ENCODE measurements at places on chromosomes 11 and 22.
A peak's percentile ranks its signal among the peaks of the same experiment; 100 is the strongest.

- no peak for DNase-seq
These were observed 38.4 kb upstream of the THY1 start for GRCh38 chr11:119461229-119461963.

DNA sequence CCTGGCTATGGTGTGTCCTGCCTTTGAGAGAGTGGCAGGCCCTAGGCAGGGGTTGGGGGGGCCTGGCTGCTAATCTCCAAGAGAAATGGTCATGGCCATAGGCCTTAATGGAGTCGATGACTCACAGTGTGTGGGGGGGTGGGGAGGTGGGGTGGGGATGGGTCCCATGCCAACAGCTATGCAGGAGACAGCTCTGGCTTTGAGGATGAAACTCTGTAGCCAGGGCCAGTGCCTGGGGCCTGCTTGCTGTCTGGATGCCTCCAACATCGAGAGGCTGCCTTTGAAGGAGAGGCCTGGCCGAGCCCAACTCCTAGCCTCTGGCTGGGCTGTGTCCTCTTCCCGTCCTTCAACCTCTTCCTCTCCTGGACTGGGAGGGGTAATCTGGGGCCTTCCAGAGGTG lies 23.9 kb upstream of the TSPAN18 start:
- DNase-seq, result no peak

GRCh38 chr11:75453916-75454655 lies 21.1 kb upstream of the KLHL35 start:
- no peak for DNase-seq

DNA sequence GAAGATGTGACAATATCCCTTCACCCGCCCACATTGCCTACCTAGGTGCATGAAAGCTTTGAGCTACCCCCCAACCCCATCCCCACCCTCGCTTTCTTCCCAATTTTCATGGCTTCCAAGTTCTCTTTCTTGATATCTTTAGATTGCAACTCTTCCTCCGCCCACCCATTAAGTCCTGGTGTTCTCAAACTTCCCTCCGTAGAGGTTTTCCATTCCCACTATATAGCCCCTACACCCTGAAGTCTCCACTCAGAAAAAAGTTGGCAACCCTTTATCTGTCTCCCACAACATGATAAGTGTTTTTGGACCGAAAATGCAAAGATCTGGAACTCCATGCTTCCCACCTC lies 572 bp downstream of the ZNF70 start:
- no peak for DNase-seq

DNA sequence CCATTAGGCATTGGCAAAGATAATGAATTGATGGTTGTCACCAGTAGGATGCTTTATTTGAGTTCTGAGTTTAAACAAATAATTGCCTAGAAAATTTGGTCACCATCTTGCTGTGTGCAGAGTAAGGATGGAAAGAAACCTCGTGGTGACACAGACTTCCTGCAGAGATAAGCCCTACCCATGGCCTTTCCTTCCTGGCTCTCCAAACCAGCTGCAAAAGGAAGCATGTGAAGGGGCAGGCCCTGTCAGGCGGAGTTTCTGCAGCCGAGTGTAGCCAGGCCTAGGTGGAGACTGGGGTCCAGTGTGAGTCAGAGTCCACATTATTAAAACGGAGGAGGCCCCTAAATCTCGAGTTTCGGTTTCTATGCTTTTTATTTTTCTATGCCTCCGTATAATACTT lies 83.1 kb upstream of the ADSL start:
- DNase-seq, result peak; percentile 29

GRCh38 chr11:60208146-60208895 lies 25.4 kb upstream of the MS4A6A start:
- DNase-seq, result no peak

GRCh38 chr11:72773291-72773690 lies 20.6 kb downstream of the STARD10 start:
- DNase-seq, result no peak

DNA sequence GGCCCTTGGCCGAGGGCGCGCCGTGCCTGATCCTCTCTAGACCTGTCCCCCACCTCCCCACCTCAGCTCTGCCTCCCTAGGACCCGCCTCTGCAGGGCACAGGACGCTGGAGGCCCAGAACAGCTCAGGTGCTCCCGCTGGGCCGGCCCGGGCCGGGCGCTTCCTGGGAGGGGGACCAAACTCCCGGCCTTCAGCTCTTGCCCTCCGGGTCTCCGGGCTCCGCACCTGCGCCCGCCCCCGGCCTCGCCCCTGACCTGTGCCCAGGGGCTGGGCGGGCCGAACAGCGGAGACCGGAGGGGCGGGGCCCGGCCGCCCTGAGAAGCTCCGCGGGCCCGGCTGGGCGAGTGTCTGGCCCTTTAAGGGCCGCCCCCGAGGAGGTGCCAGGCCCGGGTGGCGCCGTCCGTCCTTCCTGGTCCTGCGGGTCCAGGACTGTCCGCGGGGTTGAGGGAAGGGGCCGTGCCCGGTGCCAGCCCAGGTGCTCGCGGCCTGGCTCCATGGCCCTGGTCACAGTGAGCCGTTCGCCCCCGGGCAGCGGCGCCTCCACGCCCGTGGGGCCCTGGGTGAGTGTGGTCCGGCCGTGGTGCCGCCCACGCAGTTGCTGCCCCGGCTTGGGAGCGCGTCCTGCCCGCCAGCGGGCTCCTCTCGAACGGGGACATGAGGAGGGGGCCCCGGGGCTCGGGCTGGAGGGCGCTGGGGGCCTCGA lies at the start of gene SSH3:
SSH3 (plus strand) TSS at position 399 of the 703 bp plus-strand sequence; CDS start at position 495, 96 bp downstream.
- peak; percentile 35 for DNase-seq

DNA sequence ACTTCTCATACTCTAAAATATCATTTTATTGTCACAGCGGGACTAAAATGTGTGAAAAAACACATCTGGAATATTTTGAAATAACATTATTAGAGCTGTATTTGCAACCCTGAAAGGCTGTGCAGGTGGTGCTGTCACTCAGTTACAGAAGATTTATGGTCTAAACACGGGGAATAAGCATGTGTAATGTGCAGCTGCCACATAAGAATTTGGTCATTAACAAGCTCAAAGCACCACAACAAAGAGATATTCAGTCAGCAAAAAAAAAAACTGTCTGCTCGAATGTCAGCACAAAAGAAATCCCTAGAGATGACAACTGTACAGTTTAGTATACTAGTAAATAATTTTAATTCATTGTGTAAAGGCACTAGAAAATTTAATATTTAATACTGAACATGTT lies 31.3 kb downstream of the TMEM123 start:
- DNase-seq, result peak; percentile 44

DNA sequence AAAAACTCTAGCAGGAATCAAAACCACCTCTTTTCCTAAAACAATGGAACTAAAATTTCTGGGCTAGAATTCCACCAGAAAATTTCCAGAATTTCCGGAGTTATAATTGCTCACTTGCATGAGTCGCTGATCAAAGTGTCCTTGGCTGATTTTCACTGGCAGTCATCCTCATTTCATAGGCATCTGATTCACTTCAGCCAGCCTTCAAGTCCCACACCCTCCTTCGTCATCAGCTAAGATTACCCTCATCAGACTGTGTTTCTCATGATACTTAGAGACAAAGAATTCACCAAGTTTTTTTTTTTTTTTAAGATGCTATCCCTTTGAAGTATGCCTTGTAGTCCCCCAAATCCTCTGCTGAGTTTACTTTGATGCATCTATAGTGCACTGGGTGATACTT lies 71.5 kb upstream of the RAB38 start:
- no peak for DNase-seq

GRCh38 chr11:20670932-20671403 lies 1.6 kb downstream of the NELL1 start:
- DNase-seq, result no peak

DNA sequence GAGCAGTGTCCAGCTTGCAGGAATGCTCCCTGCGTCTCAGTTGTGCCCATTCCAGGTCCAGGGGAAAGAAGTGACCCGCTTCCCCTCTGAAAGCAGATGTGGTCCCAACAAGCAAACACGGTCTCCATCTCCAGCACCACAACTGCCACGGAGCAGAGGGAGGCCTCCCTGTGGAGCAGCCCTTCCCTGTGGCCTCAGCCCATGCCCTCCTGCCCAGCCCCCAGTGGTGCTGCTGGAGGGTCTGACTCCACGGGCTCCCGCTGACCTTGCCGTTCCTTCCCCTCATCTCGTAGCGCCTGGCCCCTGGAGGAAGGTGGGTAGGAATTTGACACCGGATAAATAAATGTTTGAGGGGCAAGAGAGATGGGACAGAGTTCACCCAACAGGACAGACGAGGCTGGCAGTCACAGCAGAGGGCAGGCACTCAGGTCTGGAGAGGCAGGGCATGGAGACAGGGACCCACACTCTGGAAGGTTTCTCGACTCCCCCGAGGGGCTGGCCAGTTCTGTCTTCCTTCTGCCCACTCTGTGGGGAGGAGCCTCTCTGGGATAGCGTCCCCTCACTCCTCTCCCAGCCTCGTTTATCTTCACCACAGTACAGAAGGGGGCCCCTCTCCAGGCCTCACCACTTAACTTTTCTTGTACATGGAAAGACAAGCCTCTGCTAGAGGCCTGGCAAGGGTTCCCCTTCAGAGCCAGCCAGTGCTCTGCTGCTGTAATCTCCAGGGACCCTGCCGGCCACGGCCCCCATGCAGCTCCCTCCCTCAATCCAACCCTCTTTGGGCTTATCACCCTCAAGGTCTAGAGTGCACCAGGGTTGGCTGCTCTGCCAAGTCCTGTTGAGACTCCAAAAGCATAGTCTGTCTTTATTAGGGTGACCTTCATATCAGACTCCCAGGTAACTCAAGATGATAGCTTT lies 7.5 kb upstream of the ST3GAL4 start:
- no peak for DNase-seq

DNA sequence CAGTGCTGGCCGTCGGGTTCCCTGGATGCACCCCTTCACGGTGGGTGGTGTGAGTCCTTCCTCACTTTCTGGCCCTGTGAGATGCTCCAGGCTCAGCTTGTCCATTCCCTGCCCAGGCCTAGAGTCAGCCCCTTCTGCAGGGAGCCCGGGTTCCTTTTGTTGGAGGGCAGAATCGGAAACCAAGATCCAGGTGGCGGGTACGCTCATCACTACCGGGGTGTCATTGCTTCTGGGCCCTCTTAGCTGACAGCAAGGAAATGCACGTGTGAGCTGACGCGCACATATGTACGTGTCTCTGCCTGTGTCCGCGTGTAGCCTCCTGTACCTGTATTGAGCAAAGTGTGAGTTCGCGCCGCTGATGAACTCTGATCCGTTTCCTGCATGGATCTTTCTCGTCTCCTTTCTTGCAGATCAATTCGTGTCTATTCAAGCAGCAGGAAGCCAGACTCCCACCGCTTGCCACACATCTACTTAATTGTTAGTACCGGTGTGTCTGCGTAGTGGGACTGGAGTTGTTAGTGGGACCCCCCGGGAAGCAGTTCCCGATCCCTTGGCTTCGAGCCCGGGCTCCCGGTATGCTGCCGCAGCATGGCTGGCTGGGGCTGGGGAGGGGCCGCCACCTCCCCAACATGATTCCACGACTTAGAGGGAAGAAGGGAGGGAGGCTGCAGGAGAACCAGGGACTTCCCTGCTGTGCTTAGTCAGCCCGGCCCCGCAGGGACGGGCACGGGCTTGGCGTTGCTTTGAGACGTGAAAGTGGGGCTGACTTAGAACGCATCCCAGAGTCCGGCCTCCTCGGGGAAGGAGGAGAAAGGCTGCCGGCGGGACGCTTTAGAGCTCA lies 35.9 kb upstream of the GRAMD4 start:
- DNase-seq, result no peak

DNA sequence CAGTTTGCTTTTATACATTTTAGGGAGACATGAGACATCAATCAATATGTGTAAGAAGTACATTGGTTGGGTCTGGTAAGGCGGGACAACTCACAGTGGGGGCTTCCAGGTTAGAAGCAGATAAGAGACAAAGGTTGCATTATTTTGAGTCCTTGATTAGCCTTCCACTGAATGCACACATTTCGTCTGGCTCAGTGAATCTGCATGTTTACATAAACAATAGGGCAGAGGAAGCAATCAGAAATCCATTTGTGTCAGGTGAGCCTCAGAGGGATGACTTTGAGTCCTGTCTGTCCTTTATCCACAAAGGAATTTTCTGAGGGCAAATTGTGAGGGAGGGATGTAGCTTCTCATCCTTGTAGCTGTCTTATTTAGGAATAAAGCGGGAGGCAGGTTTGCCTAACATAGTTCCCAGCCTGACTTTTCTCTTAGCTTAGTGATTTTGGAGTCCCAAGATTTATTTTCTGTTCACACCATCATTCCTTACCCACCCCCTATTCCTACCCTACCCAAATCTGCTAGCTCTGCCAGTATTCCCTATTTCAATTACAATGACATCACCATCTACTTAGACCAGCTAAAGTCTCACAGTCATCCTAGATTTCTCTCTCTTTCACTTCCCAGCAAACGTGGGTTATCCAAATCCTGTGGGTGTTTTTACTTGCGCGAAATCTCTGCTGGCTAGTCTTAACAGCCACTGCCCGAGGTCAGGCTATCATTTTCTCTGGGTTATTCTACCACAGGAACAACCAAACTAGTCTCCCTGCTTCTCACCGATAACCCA lies 2.9 kb downstream of the SC5D start:
- DNase-seq, result no peak

GRCh38 chr11:132100583-132100982 lies 730.2 kb downstream of the NTM start:
- DNase-seq, result no peak

GRCh38 chr11:78651136-78651775 lies 76.6 kb upstream of the NARS2 start:
- no peak for DNase-seq

- DNase-seq, result no peak
These were observed at the start of gene SCUBE2 for GRCh38 chr11:9091044-9091922. SCUBE2 (minus strand) TSS chr11:9091599; CDS start chr11:9091528, 71 bp downstream.

GRCh38 chr22:46452195-46453005 lies 85.0 kb downstream of the CELSR1 start:
- no peak for DNase-seq

DNA sequence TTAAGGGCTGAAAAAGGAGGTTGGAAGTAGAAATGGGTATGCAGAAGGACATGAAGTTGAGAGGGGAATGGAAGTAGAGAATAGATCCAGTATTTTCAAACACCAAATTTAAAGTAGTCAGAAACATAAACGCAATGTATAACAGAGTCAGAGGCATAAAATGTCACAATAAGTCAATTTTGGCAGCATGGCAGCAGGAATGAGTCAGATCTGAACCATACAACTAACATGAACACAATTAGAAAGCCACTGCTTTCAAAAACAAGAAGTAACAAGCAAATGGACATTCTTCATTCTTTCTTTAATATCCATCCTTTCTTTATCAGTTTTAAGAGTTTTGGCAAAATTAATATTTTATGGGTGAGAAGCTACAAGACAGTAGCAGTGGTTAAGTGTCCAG lies 2.5 kb downstream of the CHORDC1 start:
- no peak for DNase-seq

DNA sequence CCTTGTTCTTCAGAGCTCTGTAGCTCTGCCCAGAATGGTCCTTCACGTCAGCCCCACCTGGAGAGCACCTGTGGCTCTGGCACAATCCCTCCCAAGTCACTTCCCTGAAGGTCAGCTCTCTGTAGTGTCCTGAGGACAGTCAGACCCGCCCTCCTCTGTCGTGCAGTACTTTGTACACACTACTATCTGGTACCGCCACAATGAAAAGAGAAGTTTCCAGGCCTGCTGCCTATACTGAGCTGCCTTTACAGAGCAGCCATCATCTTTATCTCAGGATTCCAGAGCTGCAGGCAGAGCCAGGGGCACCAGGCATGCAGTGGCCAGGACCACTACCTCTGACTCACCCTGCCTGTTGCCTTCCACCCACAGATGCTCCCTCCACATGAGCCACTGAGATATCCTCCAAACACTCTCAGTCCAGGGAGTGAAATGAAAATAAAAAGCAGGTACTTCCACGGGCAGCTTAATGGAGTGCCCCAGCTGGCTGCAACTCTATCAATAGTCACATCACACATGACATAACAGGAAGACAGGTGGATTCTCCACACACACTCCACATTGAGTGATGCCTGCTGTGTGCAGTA lies 7.3 kb downstream of the PACSIN2 start:
- no peak for DNase-seq

Data from CD4-positive, alpha-beta T cell treated with Interleukin-15 for 4 hours (primary cell).